Lung (tissue), 17 donors: ENCODE measurements at places on chromosomes 5 and 9. TPM values are rescaled to one million over a fixed set of nuclear protein-coding genes. Genes with fewer than 3 reads are reported as not detected.

The SYK gene
- polyA plus RNA-seq, result 47.8 TPM

The SHISAL2B gene
- polyA plus RNA-seq, result not detected

The FOXI1 gene
- polyA plus RNA-seq, result 0.10 TPM

The EIF4E1B gene
- not detected for polyA plus RNA-seq

The CYLC2 gene
- not detected for polyA plus RNA-seq

The SPINK13 gene
- not detected for polyA plus RNA-seq

The IL13 gene
- polyA plus RNA-seq, result 0.14 TPM

The FOXD4L6 gene
- polyA plus RNA-seq, result 0.05 TPM

The PCDHGB3 gene
- 0.24 TPM for polyA plus RNA-seq

The CSF1R gene
- polyA plus RNA-seq, result 13.0 TPM

The PDE6A gene
- 0.06 TPM for polyA plus RNA-seq

The MYMK gene
- not detected for polyA plus RNA-seq

The CHSY3 gene
- polyA plus RNA-seq, result 0.41 TPM

The ASTN2 gene
- polyA plus RNA-seq, result 1.7 TPM

The NKD2 gene
- polyA plus RNA-seq, result 34.3 TPM

The CACNA1B gene
- 0.01 TPM for polyA plus RNA-seq

The PNPLA7 gene
- polyA plus RNA-seq, result 8.8 TPM

The HAPLN1 gene
- 0.26 TPM for polyA plus RNA-seq

The CDHR2 gene
- 0.02 TPM for polyA plus RNA-seq
